ENCODE measurements at places on chromosomes 2 and 18.
A peak's percentile ranks its signal among the peaks of the same experiment; 100 is the strongest.

GRCh38 chr2:236675526-236675925, 105.9 kb downstream of the ACKR3 start:
- no peak for DNase-seq

DNA sequence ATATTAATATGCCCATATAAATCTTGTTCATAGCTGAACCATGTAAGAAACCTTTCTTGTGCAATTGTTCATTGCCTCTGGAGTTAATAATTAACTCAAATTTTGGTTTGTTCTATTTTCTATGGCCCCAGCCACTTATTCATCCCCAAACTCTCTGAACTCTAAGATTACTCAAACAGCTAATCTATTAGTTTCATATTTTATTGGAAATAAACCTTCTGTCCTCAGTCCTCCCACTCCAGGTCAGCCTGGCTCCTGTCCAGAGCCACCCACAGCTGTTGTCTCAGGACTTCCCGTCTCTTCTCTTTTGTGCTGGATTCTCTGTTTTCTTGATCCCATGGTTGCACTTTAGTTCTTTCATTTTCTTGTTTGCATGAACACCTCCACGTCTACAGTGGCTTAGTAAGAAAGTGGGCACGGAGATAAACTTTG, 4.4 kb upstream of the RNF103 start:
- DNase-seq: no peak

GRCh38 chr2:23235736-23236135, 149.2 kb upstream of the KLHL29 start:
- DNase-seq: no peak

DNA sequence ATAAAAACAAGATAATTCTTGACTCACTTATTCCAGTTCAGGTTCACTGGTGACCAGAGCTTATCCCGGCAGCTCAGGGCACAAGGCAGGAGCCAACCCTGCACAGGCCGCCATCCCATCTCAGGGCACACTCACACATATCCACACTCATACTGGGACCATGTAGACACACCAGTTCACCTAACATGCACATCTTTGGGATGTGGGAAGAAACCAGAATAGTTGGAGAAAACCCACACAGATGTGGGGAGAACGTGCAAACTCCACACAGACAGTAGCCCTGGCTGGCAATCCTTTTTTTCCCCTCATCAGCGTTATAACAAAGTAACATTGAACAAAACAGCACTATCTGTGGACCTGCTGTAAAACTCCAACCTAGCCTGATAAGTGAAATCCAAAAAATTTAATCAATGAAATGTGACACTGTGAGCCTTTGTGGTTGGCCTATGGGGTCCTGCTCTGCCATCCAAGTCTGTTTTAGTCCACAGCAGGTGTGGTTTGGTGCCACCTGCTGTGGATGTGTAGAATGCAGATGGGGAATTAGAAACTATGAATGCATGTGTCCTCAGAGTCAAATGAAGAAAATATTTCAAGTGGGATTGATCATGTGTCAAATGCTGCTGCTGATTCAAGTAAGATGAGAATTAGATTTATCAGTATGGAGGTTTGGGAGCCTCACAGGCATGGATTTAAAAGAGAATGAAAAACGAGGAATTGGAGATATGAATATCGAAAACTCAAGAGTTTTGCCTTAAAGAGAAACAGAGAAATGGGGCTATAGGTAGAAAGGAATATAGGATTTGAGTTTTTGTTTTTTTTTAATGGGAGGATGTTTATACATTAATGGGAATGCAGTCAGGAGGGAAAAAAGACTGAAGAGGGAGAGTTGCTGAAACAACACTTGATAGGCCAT, 47.0 kb downstream of the UGP2 start:
- no peak for DNase-seq

DNA sequence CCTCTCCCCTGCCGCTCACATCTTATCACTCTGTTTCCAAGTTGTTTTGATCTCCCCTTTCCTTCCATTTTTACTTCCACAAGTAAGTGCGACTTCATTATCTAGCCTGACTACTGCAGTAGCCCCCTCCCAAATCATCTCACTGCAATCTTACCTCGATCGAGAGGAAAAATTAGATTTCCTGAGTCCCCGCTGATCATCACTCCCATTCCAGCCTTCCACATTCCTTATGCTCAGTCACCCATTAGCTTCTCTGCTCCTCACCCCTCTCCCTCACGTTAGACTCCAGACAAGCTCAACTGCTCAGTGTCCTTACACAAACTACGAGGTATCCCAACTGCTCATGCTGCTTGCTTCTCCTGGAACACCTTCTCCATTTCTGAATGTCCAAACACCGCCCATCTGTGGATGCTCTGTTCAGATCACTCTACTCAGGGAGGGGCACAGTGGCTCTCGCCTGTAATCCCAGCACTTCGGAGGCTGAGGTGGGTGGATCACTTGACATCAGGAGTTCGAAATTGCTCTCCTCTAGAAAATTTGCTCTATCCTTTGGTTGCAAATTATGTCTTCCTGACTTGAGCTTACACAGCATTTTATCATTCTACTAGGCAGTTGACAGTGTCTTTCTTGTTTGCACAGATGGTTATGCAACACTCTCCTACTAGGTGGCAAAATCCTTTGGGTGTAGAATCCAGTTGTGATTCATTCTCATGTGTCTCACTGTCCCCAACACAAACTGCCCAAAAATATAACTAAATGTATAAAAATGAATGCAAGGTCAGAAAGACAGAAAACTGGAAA, 96.5 kb downstream of the INO80D start:
- DNase-seq: no peak

- no peak for DNase-seq
Observed at GRCh38 chr18:64562651-64563050, 413.8 kb upstream of the LINC00305 start.

- peak; percentile 42 for DNase-seq
Observed at GRCh38 chr18:1585881-1586488, 681.3 kb downstream of the ADCYAP1 start.

- DNase-seq: no peak
Observed at GRCh38 chr2:182359990-182360662, 66.7 kb downstream of the PDE1A start.

DNA sequence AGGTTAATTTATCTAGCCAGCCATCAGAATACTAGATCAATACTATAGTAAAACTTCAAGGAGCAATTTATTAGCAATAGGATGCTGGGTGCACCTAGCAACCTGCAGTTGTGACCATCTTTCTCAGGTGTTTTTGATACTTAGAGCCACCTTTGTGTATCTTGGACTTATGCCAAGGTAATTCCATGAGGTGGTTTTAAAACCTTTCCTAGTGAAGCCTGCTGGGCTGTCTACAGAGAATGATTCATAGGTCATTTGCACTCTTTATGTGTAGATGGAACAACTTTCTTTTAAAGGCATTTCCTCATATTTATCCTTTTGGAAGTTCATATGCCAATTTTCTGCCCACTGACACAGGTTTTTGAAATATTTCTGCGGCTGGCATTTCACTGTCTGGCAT, 1030.1 kb upstream of the POU3F3 start:
- DNase-seq: peak; percentile 14

- DNase-seq: no peak
Observed at GRCh38 chr18:76503649-76504386, 8.8 kb upstream of the ZNF516 start.

- DNase-seq: no peak
Observed at GRCh38 chr18:1252534-1252933, 347.9 kb downstream of the ADCYAP1 start.

GRCh38 chr2:62672601-62673000, 32.9 kb upstream of the EHBP1 start:
- no peak for DNase-seq

DNA sequence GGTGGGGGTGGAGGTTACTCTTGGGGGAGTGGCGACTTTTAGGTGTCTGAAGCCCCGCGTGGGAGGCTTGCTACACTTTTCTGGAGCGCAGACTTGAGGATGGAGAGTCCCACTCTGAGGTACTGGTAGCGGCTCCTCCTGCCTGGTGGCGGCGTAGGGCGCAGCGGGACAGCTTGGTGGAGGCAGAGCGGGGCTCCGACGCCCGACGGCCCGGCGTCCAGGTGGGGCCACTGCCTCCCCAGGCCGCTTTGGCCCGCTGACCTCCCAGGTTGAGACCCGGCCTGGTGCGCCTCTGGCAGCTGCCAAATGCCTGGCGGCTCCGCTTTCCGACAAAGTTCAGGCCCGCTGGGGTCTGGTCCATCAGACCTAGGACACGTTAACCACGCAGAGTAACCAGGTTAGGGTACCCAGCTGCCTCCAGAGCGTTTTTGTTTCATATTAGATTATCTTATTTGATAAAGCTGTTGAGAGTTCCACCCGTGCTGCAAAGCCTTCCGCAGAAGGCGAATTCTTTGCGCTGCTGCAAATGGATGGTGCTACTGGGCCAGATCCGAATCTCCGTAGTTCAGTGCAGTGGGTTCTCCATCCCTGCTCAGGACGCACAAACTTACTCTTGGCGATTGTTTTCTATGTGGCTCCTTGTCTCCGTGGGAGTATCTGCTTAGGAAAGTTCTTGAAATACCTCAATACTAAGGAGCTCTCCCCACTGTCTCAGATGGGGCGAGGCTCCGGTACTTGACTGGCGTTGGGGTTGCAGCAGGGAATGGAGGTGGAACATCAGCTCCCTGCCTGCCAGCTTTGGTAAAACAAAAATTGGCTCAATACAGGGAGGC, 405.9 kb downstream of the XIRP2 start:
- no peak for DNase-seq

- DNase-seq: no peak
Observed at GRCh38 chr2:241286348-241287090, 29.0 kb downstream of the HDLBP start.

GRCh38 chr18:52499016-52499415, 159.0 kb downstream of the DCC start:
- no peak for DNase-seq

Data from NCI-H2081 treated with DMSO at 0.1 percent for 48 hours (cell line).